ENCODE measurements at places on chromosomes 6 and 20.

GRCh38 chr6:41769376-41769775 is 10.3 kb downstream of the FRS3 start:
- DNase-seq = no peak

- no peak for DNase-seq
Observed at GRCh38 chr20:21323640-21324039, 20.5 kb downstream of the XRN2 start.

DNA sequence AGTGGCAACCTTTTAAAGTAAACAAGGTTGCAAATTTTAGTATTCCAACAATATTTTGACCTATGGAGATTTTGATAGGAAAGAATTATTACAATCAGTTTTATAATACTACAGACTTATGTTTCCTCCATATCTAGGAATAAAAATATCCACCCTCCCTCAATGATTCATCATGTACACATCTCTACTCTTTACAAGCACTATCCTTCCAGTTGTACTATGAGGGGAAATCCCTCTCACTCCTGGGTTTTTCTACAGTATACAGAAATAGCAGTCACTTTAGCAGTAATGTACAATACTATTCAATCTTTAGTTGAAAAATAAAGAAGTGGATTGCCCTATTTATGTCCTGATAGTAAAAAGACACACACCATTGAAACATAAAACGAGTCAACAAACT is 46.3 kb upstream of the SCML4 start:
- no peak for DNase-seq

DNA sequence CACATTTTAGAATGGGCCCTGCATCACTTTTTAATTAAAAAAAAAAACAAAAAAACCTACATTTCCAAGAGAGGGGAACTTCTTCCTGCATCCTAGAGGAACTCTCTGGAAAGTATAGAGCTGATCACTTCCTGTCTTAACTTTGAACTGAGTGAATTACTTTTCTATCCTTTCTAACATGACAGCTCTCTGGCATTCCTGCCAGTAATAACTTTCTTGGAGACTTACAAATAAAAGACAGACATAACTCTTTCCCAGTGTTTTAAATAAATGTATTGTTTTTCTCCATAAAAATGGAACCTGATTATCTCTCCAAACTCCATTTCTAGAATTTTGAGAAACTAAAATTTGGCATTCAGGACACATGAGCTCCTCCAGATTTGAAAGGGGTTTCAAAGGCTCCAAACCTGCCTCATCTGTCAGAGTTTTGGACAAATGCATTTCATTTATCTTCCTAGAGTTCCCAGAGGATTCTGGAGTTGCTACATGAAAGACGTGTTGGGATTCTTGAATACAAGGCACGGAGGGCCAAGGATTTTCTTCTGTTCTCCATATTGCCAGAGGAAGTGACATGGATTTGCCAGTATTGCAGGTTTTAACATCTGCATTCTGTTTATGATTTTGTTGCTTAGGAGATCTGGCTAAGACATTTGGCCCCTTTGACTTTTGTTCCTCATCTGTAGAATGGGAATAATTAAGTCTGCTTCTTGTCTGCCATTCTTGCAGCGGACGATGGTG is 2.0 kb upstream of the SMOC2 start:
- no peak for DNase-seq

DNA sequence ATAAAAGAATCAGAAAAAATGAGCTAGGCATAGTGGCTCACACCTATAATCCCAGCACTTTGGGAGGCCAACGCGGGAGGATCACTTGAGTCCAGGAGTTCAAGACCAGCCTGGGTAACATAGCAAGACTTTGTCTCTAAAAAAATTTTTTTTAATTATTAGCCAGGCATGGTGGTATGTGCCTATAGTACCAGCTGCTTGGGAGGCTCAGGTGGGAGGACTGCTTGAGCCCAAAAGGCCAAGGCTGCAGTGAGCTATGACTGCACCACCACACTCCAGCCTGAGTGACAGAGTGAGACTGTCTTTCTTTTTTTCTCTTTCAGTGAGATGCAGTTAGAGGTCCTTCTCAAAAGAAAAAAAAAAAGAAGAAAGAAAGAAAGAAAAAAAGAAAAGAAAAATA is 8.5 kb upstream of the SNRPC start:
- no peak for DNase-seq

DNA sequence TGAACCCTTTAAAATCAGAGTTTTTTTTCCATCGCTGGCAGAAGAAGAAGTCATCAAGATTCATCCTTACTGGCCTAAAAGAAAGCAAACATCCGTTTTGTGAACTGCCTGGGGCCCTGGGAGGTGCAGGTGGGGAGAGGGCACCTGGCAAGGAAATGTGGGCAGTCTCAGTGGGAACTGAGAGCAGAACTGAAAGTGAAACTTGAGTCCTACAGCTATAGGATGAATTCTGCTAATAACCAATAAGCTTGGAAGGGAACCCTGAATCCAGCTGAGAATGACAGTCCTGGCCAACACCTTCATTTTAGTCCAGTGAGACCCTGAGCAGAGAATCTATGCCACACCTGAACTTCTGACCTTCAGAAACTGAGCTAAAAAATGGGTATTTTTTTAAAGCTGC is 130.1 kb upstream of the ASCC3 start:
- DNase-seq = no peak

GRCh38 chr20:58228484-58229197 is at the start of gene ANKRD60:
Gene ANKRD60 (minus strand): TSS chr20:58228653. CDS start chr20:58228653, 0 bp downstream.
- peak; percentile 51 for DNase-seq

GRCh38 chr20:59696476-59696875 is 92.1 kb downstream of the PHACTR3 start:
- DNase-seq = no peak

DNA sequence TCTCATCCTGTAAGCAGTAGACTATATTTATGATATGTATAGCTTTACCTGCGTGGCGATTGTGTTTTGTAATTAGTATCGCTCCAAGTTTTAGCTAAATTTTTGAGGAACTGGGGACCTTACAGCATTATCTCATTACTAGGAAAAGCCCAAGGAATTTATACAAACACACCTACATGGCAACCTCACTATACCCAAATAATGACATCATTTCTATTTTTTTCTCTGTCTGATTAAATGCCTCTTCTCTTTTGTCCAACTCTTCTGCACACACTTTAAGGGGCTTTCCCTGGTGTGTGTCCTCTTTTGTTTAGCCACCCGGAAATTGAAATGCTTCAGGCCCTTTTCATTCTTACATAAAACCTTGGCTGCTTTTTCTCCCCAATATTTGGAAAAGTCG is 82.9 kb upstream of the EXOC2 start:
- no peak for DNase-seq

DNA sequence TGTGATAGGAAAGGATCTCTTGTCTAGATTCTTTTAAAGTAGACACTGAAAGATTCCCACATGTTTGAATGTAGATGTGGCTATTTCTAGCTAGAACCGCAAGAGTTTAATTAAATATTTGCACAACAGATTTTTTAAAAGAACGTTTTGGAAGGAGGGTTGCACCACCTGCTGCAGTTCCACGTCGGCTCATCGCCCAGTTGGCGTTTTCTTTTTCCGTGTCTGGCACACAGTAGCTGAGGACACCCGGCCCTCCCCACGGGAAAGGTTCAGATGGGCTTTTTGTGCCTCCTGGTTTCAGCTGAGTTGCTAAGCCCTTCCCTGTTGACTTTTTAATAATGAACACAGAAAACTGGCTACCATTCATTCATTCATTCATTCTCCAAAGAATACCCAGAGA is 41.8 kb upstream of the DOK5 start:
- no peak for DNase-seq

- DNase-seq = no peak
Observed at GRCh38 chr20:25356271-25356933, 34.2 kb downstream of the ABHD12 start.

GRCh38 chr6:101803136-101803535 is 409.6 kb downstream of the GRIK2 start:
- DNase-seq = no peak

GRCh38 chr20:41248368-41249024 is 69.0 kb downstream of the ZHX3 start:
- DNase-seq = no peak

- no peak for DNase-seq
Observed at GRCh38 chr6:15735567-15736265, 72.9 kb upstream of the DTNBP1 start.

DNA sequence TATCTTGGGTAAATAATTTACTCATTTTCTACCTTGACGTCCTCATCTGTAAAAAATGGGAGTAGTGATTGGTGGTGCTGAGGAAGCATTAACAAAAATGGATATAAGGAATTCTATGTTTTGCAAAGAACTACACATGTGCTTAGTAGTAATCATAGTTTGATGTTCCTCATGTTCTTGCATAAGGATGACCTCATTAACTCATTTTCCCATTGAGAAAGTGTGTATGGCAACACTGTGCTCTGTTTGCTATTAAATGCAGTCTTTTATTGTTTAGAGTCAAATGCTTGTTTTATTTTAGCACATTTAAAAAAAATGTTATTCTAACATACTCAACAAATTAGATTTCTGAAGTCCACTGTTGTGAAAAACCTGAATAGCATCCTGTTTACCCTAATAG is 211.2 kb upstream of the RSPO3 start:
- DNase-seq = no peak

DNA sequence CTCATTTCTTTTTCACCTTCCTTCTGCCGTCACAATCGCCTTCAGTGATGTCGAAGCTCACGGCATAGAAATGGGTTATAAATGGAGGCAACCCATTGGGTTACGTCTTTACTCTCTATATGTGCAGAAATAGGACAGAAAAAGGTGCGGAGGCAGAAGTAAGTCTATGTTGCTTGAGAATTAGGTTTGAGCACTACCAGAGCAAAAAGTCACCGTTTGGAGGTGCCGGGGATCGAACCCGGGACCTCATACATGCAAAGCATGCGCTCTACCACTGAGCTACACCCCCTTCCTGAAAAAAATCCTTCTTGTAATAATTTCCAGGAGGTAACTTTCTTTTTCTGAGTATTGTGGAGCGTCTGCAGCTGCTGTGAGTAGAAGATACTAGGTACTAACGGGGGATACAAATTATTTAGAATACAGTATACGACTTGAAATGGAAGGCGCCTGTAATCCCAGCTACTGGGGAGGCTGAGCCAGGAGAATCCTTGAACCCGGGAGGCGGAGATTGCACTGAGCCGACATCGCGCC is 134.2 kb downstream of the TRIM27 start:
- peak; percentile 91 for DNase-seq

DNA sequence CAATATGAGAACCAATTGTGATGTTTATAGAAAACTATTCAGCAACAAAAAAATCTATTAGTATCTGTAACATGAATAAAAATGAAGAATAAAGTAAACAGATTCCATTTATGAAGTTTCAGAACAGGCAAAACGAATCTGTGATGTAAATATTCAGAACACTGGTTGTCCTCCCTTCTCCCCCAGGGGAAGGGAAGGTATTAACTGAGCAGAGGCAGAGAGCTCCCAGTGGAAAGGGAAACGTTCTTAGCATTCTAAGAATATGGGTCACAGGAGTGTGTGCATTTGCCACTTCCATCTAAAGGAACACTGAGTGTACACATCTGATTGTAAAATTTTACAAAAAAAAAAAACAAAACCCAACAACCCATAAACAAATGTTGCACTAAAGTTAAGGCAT is 23.1 kb downstream of the SPAG4 start:
- DNase-seq = no peak

- DNase-seq = no peak
Observed at GRCh38 chr6:70327036-70327435, 24.2 kb upstream of the COL9A1 start.

DNA sequence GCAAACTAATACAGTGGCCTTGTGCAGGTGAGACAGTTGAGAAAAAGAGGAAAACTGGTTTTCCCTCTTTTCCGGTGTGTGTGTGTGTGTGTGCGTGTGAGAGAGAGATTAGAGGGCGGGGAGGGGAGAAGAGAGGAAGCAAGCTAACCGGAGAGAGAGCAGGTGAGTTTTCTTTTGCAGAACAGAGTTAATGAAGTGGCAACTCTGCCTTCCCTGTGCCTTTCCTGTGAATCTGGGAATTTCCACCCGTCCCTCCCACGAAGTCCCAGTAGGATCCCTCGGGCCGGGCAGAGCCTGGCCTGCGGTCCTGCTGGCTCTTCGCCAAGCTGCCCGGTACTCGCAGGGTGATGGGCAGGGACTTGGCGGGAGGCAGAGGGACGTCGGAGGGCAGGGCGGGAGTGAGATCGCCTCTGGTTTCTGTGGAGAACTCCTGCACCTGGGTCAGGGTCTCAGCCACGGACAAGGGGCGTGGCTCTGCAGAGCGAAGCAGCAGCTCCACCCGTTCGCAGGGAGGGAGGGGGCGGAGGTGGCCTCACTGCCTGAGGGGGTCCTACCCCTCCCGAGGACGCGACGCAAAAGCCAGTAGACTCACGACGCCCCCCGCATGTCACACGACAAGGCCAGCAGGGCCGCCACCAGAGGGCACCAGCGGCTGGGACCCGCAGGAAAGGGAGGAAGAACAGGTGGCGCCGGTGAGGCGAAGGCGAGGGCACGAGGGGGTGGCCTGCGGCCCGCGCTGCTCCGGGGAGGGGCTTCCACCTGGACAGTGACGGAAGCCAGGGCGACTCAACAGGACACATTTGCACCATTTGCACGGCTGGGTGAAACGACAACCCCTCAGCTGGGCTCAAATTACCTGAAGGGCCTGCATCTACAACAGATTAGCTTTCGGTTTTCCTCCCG is 51.2 kb upstream of the RNF182 start:
- DNase-seq = peak; percentile 95

GRCh38 chr6:35973670-35974222 is 50.7 kb downstream of the SLC26A8 start:
- no peak for DNase-seq

GRCh38 chr6:87904011-87904410 is 143.6 kb upstream of the SPACA1 start:
- DNase-seq = peak; percentile 30

DNA sequence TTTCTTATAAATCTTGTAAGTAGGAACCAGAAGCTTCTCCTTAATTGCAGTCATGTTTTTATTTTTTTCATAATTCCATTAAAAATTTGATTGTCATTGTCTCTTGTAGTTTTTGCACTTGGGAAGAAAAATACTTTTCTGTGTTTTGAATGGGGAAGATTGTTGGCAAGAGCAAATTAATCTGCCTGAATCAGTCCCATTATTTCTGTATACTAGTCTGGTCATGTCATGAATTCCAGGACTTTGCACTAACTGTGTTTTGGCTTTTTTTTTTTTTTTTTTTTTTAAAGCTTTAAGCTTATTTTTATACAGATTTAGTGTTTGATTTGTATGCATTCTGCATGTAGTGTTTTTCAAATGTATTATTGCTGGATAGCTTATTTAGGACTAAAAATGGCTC is 47.6 kb downstream of the RALGAPB start:
- DNase-seq = no peak

DNA sequence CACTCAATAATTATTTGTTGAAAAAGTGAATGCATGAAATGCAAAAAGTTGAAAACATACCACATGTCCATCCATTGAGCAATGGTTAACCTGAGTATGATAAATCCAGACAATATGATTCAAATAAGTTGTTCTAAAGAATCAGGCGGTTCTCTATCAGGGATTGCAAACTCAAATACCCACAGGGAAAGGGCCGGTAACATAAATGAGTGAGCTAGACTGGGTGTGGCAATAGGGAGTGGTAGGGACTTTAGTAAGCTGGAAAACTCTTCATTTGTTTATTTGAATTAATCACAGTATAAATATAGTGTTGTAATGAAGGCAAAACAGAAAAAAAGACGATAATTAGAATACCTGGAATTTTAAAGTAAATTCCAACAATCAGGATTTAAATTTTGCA is 106.3 kb downstream of the BCAS1 start:
- no peak for DNase-seq

GRCh38 chr20:44542890-44543289 is 21.0 kb upstream of the SERINC3 start:
- DNase-seq = no peak

GRCh38 chr6:134431421-134431859 is 113.5 kb upstream of the SGK1 start:
- DNase-seq = no peak

GRCh38 chr6:25359191-25359861 is 80.2 kb downstream of the CARMIL1 start:
- DNase-seq = no peak

Data from ELF-1 (cell line).